ENCODE measurements at places on chromosomes 4 and X. TPM values are rescaled to one million over a fixed set of nuclear protein-coding genes. Genes with fewer than 3 reads are reported as not detected.

GRCh38 chr4:15765391-15765790, 12.7 kb upstream of the CD38 start:
- no peak for DNase-seq

DNA sequence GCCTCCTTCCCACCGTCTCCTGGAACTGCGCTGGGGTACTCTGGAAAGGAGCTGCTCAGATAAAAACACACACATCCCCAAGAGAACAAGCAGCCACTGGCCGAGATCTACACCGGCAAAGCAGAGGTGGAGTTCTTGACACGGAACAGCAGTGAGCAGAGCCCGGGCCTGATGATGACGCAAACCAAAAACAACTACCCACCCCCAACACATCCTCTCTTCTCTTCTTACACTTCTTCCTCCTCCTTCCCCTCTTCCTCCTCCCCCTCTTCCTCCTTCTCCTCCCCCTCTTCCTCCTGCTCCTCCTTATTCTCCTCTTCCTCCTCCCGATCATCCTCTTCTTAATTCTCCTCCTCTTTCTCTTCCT, 4.6 kb downstream of the PNMA5 start:
- peak; percentile 1 for DNase-seq

- no peak for DNase-seq
Measured at GRCh38 chrX:13270360-13270759, 49.5 kb downstream of the ATXN3L start.

GRCh38 chr4:95204873-95205272, 343.9 kb downstream of the UNC5C start:
- no peak for DNase-seq

DNA sequence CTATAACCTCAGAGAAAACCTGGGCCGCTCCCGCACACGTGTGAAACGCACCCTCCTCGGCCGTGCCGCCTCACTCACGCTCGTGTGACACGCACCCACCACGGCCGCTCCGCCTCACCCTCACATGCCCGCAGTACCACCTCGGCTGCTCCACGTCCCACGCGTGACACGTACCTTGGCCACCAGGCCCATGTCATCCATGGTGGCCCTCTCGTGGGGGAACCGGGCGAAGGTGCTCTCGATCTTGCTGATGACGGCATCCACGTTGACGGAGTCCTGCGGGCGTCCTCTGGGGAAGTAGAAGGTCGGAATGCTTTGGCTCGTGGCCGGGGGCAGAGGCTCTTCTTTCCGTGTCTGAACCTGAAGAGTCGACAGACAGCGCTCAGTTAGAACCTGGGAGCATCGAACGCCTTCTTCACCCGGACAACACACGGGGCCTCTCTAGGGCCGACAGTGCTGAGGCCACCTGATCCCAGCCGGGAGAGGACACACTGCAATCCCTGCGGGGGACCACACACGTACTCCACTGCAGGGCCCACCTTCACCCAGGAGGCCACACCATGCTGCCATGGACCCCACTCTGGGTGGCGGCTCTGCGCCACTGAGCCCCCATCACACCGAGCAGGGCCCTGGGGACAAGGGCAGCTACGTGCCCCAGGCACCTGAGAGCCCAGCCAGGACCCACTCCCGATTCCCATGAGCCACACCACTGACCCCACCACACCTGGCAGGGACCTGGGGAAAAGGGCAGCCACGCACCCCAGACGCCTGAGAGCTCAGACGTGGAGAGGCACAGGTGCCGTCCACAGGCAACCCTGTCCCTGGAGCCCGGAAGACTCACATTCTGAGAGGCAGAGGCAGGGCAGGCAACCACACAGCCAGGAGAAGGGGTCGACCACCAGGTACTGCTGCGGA, 25.2 kb downstream of the PPP2R3B start:
- DNase-seq = no peak

The PRRG1 gene
- total RNA-seq = 16.1 TPM
